ENCODE measurements at places on chromosomes 11 and 22.

DNA sequence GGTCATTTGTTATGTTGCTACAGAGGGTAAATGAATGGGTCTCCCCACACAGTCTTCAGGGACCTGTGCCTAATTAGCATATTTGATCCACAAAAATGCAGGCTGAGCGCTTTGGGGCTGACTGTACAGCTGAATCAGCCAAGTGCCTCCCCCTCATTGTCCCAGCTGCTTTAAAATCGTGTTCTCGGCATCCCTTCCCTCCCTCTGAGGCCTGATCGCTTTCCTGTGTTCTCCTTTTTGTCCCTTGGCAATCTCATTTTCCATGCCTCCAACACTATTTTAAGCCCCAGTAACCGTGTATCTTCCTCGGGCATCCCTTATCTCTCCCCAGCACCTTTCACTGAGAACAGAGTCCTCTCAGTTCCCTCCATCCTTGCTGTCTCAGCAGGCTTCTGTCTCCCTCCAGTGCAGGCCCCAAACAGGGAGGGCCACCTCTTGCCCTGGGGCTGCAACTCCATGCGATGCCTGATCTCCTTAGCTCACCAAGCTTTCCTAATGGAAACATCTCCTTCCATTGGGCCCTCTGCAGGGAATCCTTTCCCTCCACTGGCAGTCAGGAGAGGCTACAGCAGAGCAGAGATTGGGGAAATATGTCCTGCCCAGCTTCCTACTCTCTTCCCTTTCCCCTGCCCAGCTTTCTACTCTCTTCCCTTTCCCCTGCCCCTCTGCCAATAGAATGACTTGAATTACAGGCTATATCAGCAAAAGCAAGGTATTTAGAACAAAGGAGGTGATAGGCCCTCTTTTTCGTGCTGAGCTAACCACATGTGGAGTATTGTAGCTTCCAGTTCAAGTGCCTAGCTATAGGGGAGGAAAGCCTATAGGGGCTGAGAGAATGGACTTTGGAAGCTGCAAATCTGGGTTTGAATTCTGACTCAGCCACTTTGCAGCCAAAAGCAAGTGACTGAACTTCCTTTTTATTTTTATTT is 13.8 kb downstream of the UQCR10 start:
- no peak for DNase-seq

- no peak for DNase-seq
Measured at GRCh38 chr11:73804712-73805111, 17.0 kb downstream of the MRPL48 start.

GRCh38 chr11:77110836-77111235 is 8.2 kb downstream of the OMP start:
- DNase-seq: no peak

- no peak for DNase-seq
Measured at GRCh38 chr11:109728056-109728455, 306.1 kb downstream of the C11orf87 start.

DNA sequence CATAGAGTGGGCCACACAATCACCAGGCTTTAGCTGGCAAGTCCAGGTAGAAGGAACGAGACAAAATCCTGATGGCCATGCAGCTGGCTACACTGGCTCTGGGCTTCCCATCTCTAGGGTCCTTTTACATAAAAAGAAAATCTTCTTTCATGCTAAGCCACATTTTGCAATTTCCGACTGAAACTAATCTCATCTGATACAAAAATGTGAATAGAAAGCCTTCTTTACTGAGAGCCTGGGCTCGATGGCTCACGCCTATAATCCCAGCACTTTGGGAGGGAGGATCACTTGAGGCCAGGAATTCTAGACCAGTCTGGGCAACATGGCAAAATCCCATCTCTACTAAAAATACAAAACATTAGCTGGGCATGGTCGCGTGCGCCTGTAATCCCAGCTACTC is 67.2 kb downstream of the MICAL3 start:
- no peak for DNase-seq

DNA sequence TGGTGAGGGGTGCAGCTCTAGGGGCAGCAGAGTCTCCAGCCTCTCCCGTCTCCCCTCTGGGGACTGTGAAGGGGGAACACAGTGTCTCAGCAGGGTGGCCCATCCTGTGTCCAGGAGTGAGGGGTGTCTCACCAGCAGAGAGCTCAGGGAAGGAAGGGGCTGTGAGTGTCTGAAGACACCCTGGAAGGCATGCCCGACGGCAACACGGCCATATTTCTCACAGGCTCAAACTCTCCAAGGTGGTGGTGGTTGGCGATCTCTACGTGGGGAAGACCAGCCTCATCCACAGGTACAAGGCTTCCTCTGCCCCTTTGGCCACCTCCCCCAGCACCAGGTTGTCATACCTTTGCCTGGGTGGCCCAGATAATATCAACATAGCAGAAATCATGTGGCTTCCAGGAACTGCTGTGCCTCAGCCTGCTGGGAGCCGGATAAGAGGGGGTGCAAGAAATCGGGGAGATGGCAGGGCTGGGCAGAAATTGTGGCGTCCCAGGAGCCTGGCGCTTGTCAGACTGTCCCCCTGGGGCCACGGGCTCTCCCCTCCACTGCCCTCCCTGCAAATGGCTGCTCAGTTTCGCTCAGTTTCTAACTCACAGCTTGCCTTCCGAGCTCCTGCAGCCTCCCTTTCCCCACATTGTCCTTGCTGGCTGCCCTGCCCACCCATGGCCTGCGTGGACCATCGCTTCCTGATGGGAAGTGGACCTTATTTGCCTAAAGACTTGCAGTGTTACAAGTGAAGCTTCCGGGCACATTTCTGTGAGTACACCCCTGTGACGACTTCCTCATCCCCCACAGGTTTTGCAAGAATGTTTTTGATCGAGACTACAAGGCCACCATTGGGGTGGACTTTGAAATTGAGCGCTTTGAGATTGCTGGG is 7.2 kb downstream of the RAB36 start:
- DNase-seq: no peak

- DNase-seq: no peak
Measured at GRCh38 chr11:3382613-3383285, 3.8 kb upstream of the ZNF195 start.

DNA sequence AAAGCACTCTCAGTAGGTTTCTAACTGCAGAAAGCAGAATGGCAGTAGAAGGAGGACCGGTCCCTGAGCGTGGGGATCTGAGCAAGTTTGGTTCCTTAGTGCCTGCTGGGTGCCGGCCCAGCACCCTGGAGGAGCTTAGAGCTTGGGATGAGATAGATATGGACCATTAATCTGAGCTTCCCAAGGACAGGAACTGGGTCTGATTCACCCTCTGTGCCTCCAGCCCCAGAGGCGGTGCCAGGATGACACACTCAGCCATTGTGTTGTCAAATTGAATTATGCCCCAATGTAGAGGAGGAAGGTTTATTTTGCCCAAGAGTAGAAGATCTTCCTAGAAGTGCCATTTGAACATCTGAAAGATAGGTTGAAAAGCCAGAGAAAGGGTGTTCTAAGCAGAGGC is 4.3 kb downstream of the ZC3H7B start:
- DNase-seq: no peak

- DNase-seq: no peak
Measured at GRCh38 chr11:43694477-43694876, 13.9 kb downstream of the HSD17B12 start.

- no peak for DNase-seq
Measured at GRCh38 chr11:27894552-27894951, 194.3 kb upstream of the BDNF start.

GRCh38 chr22:19045094-19045493 is 77.1 kb downstream of the DGCR2 start:
- no peak for DNase-seq

- DNase-seq: no peak
Measured at GRCh38 chr11:64849598-64850356, 5.3 kb upstream of the CDC42BPG start.

DNA sequence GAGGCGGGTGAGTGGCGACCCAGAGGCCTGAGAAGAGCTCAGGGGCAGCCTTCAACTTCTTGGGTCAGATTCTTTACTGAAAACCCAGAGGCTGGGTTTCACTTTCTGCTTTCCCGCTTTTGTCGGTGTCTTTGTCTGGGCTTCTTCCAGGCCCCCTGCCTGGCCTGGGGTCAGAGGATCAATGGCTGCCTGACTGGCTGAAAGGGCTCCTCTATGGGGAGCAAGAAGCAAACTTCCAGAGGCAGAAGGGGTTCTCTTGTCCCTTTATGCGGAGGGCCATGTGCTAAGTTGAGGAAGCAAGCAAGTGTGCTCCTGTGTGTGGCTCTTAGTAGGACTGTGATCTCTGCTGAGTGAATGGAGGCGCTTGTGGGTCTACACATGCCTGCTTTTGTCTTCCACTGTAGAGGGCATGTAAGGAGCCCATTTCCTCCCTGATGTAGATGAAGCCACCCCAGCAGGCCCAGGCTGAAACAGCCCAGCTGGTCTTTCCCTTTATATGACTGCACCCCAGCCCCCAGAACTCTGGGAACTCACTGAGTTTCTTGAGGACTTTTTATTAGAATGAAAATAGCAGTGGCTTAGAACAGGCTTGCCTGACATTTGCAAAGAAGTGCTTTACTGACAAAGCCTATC is 1.0 kb upstream of the PKNOX2 start:
- no peak for DNase-seq

DNA sequence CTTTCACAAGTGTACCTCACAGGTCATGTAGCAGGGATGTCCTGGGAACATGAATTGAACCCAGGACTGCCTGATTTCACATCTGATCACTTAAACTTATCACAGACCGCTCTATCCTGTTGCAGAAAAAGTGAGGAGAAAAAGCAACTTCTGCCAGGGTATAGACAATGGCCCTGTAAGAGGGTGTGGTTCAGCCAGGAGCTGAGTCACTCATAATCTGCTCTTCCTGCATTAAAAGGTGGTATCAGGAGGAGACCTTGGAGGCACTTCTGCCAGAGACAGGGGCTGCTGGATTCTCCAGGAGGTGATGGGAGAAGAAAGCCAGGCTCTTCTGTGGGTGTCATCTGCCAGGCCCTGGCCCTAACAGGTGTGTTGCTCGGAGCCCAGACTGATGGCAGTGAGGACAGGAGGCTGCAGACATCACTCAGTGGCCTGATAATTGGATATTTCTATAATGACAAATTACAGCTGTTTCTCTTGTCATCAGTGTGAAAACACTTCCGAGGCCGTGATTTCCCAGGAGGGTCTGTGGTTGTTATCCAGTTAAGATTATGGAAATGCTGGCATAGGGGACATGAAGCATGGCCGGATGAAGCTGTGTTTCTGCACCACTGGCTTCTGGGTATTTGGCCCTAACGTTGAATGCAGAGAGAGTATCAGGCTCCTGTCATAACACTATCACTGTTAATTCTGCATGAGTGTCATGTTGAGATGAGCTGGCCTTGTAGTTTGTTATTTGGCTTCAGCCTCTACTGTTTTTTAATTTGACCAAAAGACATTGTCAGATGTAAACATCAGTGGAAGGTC is 125.1 kb upstream of the ZBED5 start:
- no peak for DNase-seq

GRCh38 chr11:111388420-111388819 is 9.3 kb upstream of the POU2AF1 start:
- no peak for DNase-seq

DNA sequence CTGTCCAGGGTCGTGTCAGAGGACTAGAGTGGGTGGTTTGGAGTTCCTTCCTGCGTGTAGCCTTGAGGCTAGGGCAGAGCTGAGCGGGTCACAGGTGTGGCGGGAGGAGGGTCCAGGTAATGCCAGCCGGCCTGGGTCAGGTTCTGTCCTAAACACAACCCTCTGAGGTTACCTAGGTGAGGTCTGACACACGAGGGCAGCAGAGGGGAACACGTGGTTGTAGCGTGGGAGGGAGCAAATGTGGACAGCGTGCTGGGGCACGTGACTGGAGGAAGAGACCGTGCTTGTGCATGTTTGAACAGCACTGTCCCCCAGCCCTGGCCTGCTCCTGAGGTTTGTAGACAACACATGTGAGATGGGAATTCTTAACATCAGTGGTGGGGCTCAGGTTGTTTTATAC is 13.1 kb downstream of the MOV10L1 start:
- DNase-seq: peak; percentile 35

DNA sequence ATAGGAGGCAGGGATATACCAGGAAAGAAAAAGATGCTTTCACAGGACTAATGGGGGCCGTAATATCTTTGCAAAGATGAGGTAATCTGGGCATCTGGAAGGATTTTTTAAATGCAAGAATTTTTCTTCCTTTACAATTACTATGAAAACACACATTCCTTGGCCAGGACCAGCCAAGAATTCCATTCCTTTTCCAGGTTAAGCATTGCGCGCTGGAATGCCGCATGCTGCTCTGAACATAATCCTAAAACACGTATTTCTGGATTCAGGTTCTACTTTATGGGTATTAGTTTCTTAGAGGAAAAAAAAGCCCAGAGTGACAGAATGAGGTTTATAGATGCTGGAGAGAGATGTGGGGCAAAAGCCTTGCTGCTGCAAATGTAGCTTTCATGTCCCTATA is 99.4 kb upstream of the SORL1-AS1 start:
- no peak for DNase-seq

- DNase-seq: no peak
Measured at GRCh38 chr11:72225411-72225951, 914 bp downstream of the INPPL1 start.

GRCh38 chr22:47558828-47559700 is 796.6 kb downstream of the TBC1D22A start:
- DNase-seq: no peak

DNA sequence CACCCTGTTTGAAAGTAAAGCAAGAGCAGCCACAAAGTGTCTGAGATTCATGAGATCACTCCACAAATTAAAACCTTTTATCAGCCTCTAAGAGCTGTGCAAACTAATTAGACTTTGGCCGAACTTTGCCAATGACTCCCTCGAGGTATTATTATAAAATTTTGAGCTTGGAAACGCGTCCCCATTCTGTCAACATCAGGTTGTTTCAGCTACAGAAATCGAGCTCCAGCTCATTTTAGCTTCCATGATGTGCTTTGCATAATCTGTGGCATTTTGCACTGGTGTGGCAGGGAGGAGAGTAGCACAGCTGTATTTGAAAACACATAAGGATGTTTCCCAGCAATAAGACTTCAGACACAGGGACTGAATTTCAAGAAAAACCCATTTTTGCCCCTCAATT is 872.2 kb downstream of the NTM start:
- DNase-seq: no peak

GRCh38 chr11:15341587-15341986 is 226.9 kb downstream of the INSC start:
- DNase-seq: no peak

- no peak for DNase-seq
Measured at GRCh38 chr11:353179-353873, 16.0 kb upstream of the B4GALNT4 start.

DNA sequence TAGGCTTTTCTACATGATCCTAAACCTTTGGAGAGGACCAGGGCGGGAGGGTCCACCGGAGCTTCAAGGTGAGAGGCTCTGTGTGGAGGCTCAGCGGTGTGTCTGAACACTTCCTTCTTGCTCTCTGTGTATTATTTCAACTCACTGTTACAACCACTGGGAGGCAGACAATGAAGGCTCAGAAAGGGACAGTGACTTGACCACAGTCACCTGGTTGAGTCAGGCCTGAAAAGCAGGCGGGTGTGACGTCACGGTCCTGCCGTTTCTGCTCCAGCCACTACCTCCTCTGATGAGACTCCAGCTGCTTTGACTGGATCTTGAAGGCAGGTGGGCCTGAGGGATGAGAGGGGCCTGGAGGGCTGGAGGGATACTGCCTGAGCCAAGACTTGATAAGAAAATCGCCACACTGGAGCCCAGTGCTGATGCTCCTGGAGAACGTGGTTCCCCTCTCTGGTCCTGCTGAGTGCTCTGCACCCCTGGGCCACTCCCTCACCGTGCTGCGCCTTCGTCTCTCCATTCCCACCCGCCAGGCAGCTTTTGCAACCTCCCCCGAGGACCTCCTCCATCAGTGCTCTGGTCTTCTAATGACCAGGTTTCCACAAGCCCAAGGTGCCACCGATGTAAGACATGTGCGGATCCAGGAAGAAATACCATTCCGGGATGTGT is 27.9 kb downstream of the KCNC1 start:
- DNase-seq: no peak

Measured in hematopoietic multipotent progenitor cell (in vitro differentiated cells).